ENCODE measurements at places on chromosomes 13 and 19.

GRCh38 chr13:114325729-114326128 is 11.4 kb downstream of the CHAMP1 start:
- DNase-seq, result no peak

- DNase-seq, result no peak
Observed at GRCh38 chr13:111027458-111028439, 87.4 kb upstream of the ARHGEF7 start.

GRCh38 chr13:36101157-36101556 is 30.0 kb downstream of the DCLK1 start:
- no peak for DNase-seq

- DNase-seq, result no peak
Observed at GRCh38 chr13:66911411-66911939, 318.7 kb downstream of the PCDH9 start.

GRCh38 chr19:4711211-4711610 is 12.4 kb downstream of the DPP9 start:
- DNase-seq, result no peak

GRCh38 chr13:79684371-79684770 is 203.4 kb downstream of the NDFIP2 start:
- DNase-seq, result no peak

DNA sequence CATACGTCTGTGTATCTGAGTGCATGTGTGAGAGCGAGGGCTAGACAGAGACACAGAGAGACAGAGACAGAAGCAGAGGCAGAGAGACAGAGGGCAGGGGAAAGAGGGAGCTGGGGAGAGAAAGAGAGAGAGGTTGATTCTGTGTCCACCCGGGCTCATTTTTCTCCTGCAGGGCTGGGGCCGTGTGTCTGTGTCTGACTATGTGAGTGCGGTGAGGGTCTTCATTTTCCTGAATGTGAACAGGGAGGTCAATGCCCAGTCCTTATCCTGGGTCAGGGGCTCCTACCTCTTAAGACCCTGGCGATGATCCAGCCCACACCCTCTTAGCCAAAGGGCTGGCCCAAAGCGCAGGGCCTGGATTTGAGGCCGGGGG is 17.7 kb downstream of the LRRC4B start:
- no peak for DNase-seq

DNA sequence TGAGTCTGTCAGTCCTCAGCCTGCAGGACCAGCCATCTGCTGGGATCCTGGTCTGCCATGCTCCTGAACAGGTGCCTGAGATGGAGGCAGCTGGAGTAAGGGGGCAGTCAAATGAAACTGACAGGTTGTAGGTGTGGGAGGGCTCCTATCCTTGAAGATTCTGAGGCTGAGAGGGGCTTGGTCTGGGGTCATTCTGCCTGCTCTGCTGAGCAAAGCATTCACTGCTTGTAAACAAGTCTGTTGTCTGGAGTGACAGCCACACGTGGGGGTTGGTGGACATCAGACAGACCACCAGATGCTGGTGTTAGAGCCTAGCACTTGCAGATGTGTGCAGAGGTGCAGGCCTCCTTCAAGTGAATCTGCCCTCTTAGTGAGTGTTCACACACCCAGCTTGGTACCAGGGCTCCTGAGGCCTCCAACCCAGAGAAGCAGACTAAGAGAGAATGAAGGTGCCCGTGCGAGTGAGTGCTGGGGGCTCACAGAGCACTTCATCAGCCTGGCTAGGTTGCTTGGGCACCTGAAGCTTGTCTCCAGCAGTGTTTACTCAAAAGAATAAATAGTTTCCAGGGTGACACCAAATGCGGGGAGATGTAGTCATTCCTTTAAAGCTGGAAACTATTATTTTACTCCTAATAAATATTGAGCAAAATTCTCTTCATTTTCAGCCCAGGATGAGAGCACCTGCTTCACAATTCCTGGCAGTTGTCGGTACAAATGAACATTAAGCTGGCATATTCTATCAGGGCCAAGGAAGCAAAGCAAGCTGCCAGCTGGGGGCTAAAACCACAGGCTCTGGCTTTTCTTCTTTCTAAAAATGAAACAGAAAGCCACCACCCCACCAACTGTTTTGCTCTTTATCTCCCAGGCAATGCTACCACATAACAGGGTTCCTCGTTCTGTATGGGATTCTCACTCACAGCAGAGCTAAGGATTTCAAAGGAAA is 82.3 kb downstream of the RNASEH2B start:
- DNase-seq, result no peak

- no peak for DNase-seq
Observed at GRCh38 chr13:109387471-109387870, 398.9 kb downstream of the IRS2 start.

DNA sequence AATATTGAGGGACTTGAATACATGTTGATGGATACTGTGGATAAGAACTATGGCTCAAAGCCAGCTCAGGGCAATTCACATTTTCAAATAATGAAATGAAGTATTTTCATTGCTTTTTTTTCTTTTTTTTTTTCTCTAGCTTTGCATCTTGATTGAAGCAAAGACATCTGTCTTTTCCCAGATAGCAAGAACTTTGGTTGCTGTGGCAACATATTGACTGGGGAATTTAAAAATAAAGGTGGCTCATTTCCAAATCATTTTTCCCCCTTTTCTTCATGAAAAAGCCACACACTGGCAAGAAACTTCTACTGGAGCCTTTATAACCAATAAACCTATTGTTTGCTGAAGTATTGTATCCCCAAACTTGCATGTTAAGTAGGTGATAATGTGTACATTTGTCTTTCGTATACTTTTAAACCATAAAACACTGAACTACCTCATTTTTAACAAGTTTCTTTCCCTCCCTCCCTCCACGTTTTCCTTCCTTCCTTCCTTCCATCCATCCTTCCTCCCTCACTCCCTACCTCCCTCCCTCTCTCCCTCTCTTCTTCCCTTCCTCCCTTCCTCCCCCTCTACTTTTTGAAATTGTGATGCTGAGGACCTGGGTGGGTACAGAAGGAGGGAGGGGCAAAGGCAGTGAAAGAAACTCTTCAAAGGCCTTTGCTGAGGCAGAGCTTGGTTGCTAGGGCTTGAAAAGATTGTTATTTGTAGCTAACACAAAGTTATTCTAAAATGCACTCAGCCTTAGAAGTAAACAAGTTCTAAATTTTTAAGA is 343.5 kb upstream of the SPRY2 start:
- no peak for DNase-seq

DNA sequence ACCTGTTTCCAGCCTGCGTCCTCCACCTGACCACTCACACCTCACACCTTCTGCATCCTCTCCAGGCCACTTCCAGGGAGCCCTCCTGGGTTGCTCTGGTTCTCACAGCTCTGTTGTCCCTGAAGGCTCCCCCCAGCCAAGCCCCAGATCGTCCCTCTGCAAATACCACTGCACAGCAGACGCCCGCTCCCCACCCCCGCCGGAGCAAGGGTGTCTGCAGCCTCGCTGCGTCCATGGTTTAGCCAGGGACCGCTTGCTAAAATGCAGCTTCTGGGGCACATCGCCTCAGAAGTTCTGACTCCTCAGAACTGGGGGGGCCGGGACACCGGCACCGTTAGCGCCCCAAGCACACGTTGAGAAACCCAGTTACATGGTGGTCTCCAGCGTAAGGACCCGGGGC is 983 bp downstream of the LINGO3 start:
- no peak for DNase-seq

DNA sequence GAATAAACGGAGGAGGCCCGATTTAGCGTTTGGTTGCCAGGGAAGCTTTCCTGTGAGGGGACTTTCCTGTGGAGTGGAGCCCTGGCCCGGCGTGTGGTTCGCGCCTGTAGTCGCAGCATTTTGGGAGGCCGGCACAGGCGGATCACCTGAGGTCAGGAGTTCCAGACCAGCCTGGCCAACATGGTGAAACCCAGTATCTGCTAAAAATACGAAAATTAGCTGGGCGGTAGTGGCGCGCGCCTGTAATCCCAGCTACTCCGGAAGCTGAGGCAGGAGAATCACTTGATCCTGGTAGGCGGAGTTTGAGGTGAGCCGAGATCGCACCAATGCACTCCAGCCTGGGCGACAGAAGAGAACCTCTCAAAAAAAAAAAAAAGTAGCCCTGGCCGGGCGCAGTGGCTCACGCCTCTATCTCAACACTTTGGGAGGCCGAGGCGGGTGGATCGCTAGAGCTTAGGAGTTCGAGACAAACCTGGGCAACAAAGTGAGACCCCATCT is 6.9 kb downstream of the KANK3 start:
- no peak for DNase-seq
